ENCODE measurements at places on chromosomes 11 and 22. TPM values are rescaled to one million over a fixed set of nuclear protein-coding genes. Genes with fewer than 3 reads are reported as not detected.
A peak's percentile ranks its signal among the peaks of the same experiment; 100 is the strongest.

- no peak for DNase-seq
Observed at GRCh38 chr22:43002202-43002586, 12.8 kb downstream of the PACSIN2 start.

Gene SLC17A6
- total RNA-seq = 0.37 TPM

- no peak for DNase-seq
Observed at GRCh38 chr11:45208135-45208534, 61.7 kb downstream of the PRDM11 start.

DNA sequence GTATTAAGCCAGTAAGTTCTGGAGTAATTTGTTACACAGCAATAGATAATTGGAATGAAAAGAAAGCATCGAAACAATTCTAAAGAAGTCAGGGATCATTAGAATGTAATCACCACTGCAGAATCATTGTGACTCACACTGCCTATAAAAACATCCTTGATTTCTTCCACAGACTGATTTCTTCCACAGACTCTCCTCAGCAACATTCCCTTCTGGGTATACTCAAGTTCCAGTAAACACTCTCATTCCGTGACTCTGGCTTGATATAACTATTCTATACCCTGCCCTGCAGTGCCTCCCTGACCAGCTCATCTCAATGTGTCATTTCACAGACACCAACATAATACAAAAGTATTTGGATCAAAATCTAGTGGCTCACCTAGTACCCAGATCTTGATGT is 120.5 kb downstream of the BBOX1 start:
- DNase-seq = no peak

DNA sequence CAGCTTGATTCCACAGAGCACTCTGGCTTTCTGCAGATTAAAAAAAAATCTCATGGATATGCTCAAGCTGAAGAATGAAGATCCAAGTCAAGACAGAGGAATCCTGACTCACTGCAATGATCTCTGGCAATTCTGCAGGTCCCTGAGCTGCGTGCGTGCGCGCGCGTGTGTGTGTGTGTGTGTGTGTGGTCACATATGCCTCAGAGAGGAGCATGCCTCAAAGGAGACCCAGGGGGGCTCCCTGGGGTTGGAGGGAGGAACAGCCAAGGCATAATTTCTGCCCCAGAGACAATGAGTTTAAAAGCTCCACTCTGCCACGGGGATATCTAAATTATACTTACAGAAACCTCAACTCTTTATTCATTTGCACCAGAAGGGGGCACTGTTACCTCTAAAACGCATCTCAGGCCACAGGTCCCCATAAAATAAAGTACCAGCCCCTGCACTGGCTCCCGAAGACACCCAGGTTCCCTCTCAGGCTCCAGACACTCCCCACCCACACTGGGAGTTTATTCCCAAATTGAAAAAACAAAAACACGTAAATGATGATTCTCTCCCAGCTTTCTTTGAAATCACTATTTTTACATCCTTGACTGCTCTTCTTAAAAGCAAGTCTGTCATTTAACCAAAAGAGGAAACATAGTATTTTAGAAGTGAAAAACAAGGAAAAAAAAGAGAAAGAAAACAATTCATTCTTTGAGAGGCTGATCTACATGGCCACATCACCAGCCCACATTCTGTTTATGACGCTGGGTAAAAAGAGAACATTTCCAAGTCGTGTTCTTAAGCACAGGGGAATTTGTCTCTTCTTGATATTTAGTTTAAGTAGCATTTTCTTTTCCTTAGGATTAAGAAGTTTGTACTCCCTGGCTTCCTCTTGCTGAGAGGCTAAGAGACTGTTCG is 401.0 kb downstream of the LARGE1 start:
- DNase-seq = peak; percentile 75

DNA sequence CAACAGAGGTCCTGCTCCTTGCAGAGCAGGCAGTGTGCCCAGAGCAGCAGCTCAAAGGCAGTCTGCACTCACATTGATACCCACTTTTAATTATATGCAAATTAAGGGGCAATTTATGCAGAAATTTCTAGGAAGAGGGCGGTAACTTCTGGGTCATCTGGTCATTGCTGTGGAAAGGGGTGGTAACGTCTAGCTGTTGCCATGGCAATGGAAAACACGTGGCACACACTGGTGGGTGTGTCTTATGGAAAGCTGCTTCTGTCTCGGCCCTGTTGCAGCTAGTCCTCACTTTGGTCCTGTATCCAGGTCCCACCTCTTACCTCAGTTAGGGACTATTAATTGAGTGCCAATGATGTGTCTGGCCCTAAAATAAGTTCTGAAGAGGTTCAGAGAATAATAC is 36.8 kb downstream of the BARX2 start:
- DNase-seq = no peak

Gene SERPING1
- total RNA-seq = 22.3 TPM

Gene GLYAT
- total RNA-seq = not detected

DNA sequence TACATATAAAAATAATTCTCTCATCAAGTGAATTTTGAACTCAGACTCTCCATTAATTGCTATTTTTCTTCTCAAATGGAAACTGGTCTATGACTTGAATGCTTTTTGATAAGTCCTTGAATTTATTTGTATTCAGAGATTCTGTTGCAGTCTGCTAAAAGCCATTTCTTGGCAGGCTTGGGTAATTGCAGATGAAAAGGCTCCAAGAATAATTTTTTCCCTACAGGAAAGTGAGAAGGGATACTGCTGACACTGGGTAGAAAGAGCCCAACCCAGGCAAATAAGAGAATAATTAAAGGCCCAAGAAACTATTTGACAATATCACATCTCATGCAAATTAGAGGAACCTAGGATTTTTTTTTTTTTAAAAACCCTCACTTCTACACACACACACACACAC is 246.5 kb upstream of the DDI1 start:
- DNase-seq = peak; percentile 41

Gene RIMBP3B
- 0.34 TPM for total RNA-seq

GRCh38 chr11:47161134-47161854 is 15.4 kb downstream of the ARFGAP2 start:
- peak; percentile 75 for DNase-seq

DNA sequence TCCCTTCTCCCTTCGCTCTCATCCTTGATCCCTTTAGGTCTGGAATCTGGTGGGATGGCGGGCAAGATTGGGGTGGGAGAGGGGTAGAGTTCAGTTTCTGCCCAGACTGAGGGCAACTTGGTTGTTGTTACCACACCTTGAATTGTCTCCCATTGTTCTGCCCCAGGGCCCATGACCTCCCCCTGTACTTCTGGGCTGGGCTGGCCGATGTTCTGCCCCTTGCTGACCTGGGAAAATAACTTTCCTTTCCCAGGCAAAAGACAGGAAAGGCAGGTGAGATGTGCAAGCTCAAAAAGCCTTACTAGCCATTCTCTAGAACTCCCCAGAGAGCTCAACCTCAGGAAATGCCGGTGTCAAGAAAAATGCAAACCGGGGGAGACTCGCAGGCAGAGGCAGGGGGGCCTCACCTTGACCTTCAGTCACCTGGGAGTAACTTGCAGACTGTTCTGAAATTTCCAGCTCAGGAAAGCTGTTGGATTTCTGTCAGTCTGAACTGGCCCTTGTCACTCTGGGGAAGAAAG is 32.4 kb upstream of the EIF3D start:
- DNase-seq = no peak

DNA sequence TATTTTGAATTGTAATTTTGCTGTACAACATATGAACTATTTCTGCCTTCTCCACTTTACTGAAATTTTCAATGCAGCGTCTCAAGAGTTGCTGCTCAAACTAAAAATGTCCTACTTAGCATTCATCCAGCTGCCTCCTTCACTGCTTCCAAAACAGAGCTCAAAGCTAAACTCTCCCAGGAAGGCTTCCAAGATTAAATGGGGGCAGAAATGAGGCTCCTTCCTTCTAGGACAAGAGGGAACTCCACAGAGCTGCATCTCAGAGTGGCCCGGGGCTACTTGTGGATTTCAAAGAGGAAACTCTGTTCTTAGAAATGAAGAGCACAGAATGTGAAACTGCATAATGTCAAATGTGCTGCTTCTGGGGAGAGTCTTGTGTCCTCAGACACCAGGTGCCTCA is 295.9 kb upstream of the NCAM1 start:
- DNase-seq = peak; percentile 17

Gene OR51B4
- not detected for total RNA-seq

DNA sequence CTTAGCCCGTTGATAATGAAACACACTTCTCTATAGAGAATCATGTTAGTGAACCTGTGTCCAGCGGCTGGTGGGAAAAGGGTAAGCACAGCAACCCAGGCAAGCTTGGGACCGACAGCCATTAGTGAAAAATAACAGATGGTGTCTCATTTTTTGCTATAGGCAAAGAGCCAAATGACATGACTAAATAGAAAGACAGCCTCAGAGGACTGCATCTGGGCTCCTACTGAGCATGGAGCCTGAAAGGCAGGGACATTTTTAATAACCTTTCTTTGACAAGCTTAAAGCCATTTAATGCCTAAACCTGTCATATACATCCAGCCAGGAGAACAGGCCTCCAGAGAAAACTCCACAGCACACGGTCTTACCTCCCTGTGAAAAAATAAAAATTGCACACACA is 67.0 kb downstream of the FANCF start:
- DNase-seq = no peak

DNA sequence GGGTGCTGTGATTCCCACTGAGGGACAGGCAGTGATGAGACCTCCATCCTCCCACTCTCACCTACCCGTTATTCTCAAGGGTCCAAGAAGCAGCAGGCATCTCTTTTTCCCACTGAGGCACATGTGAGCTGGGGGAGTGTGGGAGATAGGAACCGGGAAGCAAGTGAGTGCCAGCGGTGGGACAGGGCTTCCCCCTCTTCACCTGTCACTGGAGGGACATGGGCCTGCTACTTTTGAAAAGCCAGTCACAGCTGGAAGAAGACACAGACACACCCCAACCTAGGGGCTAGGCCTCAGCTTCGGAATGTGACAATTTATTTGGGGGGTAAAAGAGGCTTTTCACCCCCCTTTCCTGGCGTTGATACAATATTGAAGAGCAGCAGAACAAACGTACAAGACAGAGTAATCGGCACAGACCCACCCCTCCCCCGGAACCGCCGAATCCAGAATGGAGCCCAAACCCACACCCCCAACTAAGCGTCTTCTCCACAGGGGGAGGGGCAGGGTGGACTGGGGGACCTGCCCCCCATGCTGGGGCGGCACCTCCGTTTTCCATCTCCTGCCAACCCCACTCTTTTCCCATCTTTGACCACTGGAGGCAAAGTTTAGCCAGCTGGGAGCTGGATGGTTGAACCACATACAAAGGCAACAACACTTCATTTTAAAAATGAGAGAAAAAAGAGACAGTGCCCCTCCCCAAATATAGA is 10.7 kb downstream of the CBX6 start:
- no peak for DNase-seq

Gene PPARA
- 3.2 TPM for total RNA-seq

- DNase-seq = no peak
Observed at GRCh38 chr11:112983887-112984286, 22.7 kb downstream of the NCAM1 start.

DNA sequence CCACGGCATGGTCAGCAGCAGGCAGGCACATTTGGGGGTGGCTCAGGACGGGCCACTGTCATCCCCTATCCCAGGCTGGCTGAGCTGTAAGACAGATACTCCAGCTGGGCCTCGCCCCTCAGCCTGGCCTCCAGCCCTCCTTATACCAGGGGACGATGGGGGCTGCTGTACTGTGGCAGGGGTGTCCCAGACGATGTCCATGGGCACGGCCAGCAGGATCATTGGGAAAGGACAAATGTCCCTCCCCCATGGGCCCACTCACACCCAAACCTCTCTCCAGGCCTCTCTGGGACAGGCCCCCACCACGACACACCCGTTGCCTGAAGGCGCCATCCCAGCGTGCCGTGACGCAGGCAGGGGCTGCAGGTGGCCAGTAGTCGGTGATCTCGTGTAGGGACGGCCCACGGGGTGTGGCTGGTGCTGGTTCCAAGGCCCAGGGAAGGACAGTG is 1.5 kb upstream of the IL17REL start:
- no peak for DNase-seq

DNA sequence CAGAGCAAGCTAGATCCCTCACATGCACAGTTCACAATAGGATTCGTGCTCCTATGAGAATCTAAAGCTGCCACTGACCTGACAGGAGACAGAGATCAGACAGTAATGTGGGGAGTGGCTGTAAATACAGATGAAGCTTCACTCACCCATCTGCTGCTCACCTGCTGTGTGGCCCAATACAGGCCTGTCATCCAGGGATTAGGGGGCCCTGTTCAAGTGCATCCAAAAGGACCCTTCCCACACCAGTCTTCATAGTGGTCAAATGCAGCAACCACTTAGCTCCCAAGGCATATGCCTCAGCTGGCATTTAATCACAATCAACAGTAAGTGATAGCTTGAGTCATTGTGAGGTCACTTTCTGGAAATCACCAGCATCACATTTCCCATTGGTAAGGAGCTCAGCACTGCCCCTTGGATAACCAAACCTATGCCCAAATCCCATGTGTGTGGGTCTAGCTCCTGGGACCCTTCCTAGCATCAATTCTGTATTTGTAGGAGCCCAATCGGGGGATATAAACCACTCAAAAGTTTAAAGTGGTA is 65.6 kb downstream of the OR4C45 start:
- DNase-seq = no peak

DNA sequence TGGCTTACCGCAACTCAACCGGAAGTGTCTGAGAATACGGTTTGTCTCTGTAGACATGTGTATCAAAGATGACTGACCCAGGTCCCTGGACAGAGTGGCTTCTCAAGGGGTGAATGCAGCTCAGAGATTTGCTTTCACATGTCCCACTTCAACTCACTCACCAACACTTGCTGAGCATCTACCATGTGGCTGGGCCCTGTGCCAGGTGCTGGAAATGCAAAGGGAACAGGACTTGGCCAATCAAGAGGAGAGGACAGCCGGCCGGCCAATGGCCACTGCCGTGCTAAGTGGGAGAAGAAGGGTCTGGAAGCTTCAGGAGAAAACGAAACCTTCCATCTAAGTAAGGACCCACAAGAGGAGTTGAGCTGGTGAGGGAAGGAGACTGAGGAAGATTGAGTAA is 151.3 kb downstream of the CEP164 start:
- peak; percentile 10 for DNase-seq

DNA sequence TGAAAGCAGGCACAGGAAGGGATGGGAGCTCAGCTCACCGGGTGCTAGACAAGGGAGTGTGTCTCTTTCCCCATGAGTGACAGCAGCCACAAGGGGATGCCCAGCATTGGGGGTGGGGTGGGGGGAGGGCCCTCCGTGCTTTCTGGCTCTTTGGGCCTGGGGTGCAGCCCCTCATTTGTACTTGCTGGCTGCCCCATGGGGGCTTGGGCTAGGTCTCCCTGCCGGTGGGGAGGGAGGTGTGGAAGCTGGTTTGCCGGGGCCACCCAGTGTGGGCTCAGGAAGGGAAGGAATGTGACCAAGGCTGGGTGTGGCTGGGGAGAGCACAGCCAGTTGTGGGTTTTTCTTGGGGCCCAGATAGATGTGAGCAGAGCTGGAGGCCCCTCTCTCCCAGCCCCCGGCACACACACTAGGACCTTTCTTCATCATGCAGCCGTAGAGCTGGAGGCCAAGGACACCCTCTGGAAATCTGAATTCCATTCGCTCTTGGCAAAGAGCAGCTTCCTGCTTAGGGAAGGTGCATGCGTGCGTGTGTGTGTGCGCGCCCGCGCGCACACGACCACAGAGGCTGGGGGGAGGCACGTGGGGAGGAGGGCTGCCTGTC is 25.8 kb downstream of the KCNQ1OT1 start:
- DNase-seq = no peak
